DMS153 (cell line): ENCODE measurements at places on chromosomes 12 and 14.

DNA sequence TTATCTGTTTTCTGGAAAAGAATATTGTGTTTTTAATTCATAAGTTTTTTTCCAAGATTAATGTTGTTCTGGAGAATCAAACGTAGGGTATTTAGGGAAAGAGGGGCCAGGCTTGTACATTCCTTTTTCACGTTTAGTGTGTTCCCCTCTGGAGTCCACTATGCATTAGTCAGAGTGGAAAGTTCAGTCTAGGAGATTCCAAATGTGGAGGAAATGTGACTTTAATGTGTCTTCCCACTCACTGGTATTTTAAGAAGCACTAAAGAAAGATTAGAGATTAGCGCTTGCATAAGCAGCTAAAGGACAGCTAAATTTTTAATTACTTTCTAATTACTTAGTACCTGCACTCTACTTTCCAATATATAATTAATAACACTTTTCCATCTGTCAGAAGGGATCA lies 4.4 kb upstream of the PDE6H start:
- no peak for DNase-seq

GRCh38 chr12:124126950-124127655 lies 154.1 kb downstream of the ZNF664 start:
- peak; percentile 12 for DNase-seq

DNA sequence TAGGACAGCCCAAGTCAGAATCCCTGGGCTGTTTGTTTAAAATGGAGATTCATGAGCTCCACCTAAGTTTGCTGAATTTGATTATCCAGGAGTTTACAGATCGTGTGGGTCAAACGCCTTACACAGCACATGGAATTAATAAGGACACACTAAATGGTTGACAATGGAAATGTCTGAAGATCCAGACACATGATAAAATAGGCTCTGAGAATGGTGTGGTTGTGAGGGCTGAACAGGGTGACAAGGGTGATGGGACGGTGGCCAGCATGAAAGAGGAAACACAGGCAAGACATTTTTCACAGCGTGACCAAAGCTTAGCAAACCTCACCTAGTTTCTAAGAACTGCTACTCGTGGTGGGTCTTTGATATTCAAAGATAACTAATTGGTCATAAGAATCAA lies 12.5 kb downstream of the VWF start:
- no peak for DNase-seq

GRCh38 chr12:49693931-49694444 lies 13.2 kb downstream of the FMNL3 start:
- DNase-seq: no peak

DNA sequence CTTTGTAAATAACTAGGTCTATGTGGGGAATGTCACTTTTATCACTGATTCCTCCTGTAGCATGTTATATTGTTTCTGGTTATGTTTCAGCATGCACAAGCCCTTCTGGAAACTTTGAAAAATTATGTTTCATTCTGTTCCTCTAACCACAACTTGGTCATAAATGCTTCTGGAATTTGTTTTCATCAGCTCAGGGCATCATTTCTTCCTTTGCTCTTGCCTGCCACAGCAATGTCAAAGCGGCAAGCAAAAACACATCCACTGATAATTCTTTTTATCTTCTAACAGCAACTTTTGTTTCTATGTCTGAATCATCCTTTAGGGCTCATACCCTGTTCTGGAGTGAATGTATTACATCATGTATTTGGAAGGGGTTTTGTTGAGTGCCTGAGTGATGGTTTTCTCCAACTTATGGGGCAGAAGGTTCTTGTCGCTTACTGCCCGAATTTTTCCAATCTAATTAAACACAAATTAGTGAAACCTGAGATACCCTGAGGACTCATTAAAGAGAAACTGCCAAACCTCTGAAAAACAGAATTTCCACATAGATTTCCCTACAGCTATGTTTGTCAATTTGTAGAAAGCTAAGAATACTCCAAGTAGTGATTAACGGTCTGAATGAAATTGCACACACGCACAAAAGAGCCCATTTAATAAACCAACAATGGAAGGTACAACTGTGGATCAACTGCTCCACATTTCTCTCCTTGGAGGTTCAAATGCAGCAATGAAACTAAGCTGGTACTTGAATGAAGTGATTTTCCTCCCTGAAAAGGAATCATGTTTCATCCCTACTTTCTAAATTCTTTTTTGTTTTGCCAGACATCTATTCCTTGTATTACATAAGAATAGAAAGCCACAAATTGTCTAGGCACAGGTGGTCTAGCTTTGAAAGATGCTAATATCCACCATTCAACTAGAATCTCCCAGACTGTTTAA lies 173.5 kb upstream of the KRR1 start:
- DNase-seq: no peak
